Posterior vena cava (tissue), 2 donors: ENCODE measurements at places on chromosomes 5 and 9. TPM values are rescaled to one million over a fixed set of nuclear protein-coding genes. Genes with fewer than 3 reads are reported as not detected.

DNA sequence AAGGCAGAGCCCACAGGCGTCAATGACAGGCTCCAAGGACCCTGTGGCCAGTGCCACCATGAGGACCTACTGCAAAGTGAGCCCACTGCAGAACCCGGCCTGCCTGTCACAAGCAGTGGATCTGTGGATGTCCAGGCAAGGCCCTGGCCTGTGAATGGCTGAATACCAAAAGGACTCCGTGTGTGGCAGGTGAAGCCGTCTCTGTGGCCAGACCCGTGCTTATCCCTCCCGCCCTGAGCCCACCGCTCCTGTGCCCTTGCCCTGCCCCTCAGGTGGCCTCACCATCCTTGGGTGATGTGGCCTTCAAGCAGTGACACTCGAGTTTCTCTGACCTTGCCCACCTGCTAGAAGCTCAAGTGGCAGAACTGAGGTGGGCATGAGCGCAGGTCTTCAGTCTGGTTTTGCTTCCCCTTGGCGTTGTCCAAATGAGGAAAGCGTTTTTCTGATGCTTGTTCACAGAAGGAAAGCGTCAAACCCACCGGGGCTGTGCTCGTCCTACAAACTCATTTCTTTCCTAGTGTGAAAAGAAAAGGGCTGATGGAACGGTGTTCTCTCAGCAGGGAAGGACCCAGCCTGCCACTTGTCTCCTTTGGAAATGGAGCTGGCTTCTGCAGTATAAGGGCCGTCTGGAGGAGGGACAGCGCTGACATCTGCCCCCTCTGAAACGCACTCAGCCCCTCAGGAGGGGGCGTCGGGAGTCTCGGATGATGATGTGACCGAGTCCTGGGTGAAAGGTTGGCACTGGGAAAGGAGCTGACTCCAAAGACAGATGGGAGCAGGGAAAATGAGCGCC lies 377.7 kb upstream of the IRX4 start:
- DNase-seq, result no peak

GRCh38 chr9:4997631-4998030 lies 12.6 kb downstream of the JAK2 start:
- DNase-seq, result no peak

GRCh38 chr5:72166070-72166979 lies 59.0 kb downstream of the MAP1B start:
- DNase-seq, result peak; percentile 85

Gene ADAMTS2
- 62.0 TPM for total RNA-seq

- DNase-seq, result no peak
These were observed 235.3 kb upstream of the HAPLN1 start for GRCh38 chr5:83955916-83956315.
